Pulmonary artery endothelial cell (primary cell): ENCODE measurements at places on chromosomes 7 and 10. TPM values are rescaled to one million over a fixed set of nuclear protein-coding genes. Genes with fewer than 3 reads are reported as not detected.

The CCDC146 gene
- 0.53 and 0.86 TPM in 2 replicates for total RNA-seq

The PNLIPRP3 gene
- total RNA-seq = not detected in 2 replicates

The PPP1R3C gene
- 1.2 and 2.1 TPM in 2 replicates for total RNA-seq

The TBC1D12 gene
- total RNA-seq = 12.7 and 13.4 TPM in 2 replicates

The FRA10AC1 gene
- total RNA-seq = 5.7 and 6.7 TPM in 2 replicates

The NPSR1 gene
- total RNA-seq = not detected in 2 replicates

The PPP1R17 gene
- not detected in 2 replicates for total RNA-seq

The ERVW-1 gene
- not detected in 2 replicates for total RNA-seq

The DNAH11 gene
- total RNA-seq = 0.07 and 1.3 TPM in 2 replicates
